GM03348 (cell line): ENCODE measurements at places on chromosomes 5 and 9.
A peak's percentile ranks its signal among the peaks of the same experiment; 100 is the strongest.

- DNase-seq, result no peak
Observed at GRCh38 chr5:98993512-98993911, 64.7 kb upstream of the CHD1 start.

GRCh38 chr5:128772356-128772755 lies 192.9 kb upstream of the SLC27A6 start:
- DNase-seq, result no peak

DNA sequence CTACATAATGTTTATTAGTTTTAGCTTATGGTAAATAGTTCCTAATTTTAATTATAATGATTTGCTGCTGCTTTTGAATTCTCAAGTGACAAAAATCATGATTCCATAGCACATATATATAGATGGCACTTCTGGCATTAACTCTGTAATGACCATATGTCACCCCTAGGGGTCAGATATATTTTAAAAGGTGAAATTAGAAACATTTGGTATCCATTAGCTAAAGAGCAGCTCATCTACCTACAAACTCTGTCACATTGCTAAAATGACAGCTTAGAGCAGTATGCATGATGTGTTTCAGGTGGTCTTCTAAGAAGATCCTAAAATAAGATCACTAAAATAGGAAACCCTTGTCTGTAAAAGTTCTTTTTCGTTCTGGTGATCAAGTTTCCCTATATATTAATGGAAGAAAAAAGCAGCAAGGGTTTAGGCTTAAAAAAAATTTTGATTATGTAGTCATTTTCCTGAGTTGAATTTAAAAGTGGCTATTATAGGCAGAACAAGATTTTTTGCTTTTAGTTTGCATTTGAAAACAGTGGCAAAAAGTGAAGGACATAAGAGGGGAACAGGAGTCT lies 157.7 kb upstream of the POU5F2 start:
- DNase-seq, result no peak

GRCh38 chr5:95770830-95771708 lies 39.9 kb downstream of the RHOBTB3 start:
- DNase-seq, result no peak

DNA sequence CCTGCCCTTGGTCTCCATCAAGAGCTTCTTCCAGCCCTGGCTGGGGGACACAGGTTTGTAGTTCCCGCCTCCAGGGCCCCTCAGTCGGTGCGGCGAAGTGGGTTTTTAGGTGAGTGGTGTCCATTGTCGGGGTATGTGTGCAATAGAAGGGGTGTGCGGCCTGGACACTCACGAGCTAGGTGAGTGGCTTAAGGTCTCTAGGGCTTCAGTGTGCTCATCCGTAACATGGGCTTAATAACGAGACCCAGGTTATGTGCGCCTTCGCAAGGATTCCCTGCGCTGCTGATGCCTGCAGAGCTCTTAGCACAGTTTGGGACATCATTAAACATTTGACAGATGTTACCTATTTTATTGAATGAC lies 656 bp downstream of the CEP78 start:
- DNase-seq, result no peak

DNA sequence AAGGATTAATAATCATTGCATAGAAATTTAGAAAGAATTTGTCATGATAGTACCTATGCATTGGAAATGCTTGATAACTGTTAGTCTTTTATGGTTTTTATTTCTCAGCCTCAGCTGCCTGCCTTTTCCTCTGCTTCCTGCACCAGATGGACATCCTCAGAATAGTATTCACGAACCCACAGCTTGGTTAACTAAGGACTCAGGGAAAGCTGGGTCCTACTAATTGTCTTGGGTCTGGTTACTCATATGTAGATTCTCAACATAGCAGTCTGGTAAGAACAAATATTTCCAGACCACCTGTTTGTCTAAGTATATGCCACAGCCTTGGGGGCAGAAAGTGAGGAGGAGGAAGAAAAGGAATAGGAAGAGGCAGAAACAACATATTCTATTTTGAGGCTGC lies 464.5 kb upstream of the SMARCA2 start:
- DNase-seq, result no peak

GRCh38 chr9:87958591-87958990 lies 15.7 kb downstream of the CDK20 start:
- no peak for DNase-seq

DNA sequence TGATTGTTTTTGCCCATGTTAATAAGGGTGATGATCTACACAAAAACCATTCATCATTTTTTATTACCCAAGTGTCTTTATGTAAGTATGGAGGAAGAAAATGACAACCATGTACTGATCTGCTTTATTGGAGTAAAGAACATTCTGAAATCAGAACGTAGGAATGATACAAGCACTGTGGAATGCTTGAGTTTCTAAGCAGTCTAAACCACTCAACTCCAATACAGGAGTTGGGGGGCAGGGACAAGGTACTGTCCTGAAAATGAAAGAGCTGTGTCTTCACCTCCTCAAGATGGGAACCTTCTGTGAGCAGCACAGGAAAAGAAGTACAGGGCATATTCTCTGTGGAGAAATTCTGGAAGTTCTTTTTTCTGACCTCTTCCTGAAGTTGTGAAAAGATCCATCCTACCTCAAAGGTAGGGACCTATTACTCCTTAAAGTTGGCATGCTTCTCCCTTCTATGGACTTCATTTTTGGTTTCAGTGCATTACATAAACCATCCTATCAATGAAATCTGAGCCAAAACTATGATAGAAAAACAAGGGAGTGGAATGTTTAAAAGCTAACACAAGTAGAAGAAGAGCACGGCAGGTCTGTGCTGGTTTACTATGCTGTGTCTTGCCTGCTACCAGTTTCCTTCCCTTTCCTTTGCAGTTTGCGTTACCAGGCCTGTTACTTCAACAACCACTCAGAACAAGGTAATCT lies 202.6 kb downstream of the SEMA5A start:
- DNase-seq, result peak; percentile 28

- no peak for DNase-seq
Observed at GRCh38 chr9:120436983-120437475, 142.9 kb downstream of the CDK5RAP2 start.

GRCh38 chr5:1505506-1506241 lies 18.1 kb downstream of the LPCAT1 start:
- peak; percentile 35 for DNase-seq

DNA sequence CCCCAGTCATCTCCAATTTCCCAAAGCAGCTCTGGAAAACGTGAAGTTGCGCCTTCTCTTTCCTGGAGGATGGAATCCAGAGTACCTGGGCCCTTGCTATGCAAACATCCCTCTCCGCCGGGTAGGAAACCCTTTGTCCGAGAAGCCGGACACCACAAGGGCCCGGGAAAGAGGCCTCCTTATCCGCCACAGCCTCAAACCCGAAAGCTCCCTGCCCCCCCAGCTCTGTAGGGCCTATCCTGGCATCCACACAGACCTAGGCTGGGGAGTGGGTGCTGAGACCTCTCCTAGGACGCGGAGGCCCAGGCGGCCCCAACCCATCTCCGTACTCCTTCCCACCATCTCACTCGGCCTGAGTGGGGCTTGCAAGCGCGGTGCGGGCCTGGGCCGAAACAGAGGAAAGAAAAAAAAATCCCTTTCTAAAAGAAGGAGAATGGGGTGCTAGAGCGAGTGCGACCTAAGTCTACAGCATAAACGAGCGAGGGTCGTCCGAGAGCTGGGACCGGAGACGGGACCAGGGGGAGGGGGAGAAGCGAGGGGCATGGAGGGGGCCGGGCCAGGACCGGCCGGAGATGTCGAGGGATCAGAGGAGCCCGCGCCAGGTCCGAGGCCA lies 624 bp downstream of the FBXW11 start:
- peak; percentile 24 for DNase-seq

DNA sequence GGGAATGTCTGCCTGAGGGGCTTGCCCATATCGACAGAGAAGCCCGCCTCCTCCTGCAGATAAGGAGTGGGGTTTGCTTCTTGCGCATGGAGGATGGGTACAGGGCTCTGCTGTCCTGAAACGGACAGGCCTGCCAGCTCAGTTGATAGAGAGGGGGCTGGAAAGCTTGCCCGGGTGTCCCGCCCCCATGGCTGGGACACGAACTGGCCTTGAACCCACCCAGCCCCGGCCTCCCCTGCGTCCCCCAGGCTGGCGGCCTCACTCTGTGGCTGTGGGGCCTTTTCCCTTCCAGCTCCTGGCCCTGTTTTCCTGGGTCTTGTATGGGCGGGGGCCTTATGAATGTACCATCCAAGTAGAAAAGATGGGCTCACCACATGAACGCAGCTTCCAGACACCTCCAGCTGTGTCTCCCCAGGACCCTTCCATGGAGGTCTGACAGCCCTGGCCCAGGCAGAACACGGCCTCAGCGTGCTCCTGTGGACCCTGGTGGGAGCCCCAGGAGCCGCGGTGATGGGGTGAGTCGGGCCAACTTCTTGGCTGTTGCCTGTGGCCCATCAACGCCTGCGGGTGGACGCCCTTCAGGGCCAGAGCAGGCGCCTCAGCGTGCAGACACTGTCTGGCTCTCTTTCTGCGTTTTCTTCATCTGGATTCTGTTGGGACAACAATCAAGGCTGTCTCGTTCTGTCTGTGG lies 15.9 kb upstream of the SLC2A6 start:
- DNase-seq, result no peak

DNA sequence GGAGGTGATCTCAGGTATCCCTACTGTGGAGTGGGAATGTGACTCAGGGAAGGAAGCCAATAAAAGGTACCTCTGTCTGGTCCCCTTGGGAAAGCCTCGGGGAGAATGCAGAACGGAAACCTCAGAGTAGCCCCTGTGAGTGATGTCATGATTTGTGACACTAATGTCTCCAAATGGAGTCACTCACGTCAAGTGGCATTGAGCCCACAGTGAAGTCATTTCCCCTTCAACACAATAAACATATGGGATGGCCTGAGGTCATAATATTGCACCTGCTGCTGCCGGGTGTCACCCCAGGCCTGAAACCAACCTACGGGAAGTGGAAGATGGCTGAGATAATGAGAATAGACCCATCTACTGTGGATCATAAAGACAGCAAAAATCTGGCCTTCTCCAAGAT lies 75.9 kb upstream of the GOLM1 start:
- DNase-seq, result no peak

GRCh38 chr5:82784521-82784920 lies 292.7 kb downstream of the TMEM167A start:
- no peak for DNase-seq

- DNase-seq, result peak; percentile 60
Observed at GRCh38 chr5:170503990-170504596, at the start of gene KCNIP1. TSS of gene KCNIP1 (plus strand) at chr5:170504020.

DNA sequence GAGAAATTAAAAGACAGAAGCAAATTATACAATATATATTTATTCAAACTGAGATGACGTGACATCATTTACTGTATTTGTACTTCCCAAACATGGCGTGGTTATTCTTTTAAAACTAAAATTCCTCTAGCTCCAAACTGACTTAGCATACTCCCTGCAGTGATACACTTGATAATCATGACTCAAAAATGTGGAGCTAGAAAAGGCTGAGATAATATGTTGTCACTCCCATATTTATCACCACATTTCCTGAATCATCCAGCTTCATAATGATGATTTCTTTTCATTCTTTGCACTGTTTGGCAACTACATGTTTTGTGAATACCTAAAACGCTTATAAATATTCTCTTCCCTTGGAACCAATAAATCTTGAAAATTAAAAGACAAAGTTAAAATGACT lies 341.0 kb downstream of the EBF1 start:
- DNase-seq, result peak; percentile 74

GRCh38 chr5:132059043-132059695 lies 1.3 kb upstream of the IL3 start:
- DNase-seq, result no peak

DNA sequence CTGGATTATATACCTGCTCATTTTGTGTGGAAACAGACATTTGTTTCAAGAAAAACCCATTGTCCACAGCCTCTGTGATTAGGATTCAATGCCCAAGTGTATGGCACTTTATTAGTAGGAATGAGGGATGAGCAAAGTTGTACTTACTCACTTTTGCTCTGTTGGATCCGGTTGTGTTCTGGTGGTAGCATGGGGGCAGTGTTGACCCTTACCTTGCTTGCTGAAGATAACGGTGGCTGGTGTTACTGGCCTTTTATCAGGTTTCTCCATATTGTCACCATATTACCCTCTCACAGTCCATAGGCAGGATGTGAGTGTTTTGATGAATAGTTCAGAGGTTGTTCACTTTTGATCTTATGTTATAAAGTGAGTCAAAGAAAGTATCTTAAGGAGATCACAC lies 42.7 kb upstream of the NUDT12 start:
- no peak for DNase-seq

GRCh38 chr9:21709464-21710058 lies 92.9 kb upstream of the MTAP start:
- DNase-seq, result peak; percentile 40

DNA sequence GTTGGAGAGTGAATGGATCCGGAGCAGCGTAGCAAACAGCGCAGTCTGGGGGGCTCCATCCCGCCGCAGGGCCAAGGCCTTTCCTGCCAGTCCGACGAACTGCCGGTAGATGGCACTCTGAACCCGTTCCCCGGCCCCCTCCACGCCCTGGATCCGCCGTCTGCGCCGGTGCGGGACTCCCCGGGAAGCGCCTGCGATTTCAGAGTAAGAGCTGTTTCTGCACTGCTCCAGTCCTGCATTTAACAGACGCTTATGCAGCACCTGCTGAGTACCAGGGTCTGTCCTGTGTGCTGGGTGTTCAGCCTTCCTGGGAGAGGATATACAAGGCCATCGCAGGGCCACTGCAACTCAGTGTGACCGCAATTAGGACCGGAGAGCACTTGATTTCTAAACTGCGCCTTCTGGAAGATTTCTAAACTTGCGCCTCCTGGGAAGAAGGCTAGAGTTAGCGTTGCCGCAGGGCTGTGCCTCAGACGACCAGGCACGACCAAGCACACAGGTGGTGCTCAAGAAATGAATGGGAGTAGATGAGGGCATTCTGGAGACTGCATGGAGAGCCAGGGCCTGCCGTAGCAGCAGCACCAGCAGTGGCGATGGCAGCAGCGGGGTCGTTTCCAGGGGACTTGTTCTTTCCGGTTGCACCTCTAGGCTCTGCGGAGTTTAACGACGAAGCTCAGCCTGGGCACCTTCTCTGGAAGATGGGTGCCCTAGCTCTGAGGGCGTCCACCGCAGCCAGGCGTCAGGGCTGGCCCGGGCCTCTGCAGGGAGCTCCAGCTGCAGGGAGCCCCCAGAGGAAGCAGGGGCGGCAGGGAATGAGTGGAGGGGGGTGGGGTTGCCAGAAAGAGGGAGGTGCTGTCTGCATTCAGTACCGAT lies 14.3 kb upstream of the TIFAB start:
- peak; percentile 96 for DNase-seq
